CD4-positive, alpha-beta T cell treated with Interferon alpha-2 for 1 hour (primary cell): ENCODE measurements at places on chromosomes 2 and 18.
A peak's percentile ranks its signal among the peaks of the same experiment; 100 is the strongest.

- no peak for DNase-seq
These were observed 25.3 kb downstream of the PSME4 start for GRCh38 chr2:53945538-53945937.

GRCh38 chr2:27638037-27638637 lies 9.3 kb downstream of the GPN1 start:
- no peak for DNase-seq

- DNase-seq, result no peak
These were observed 7.3 kb upstream of the SLC39A10 start for GRCh38 chr2:195649629-195650190.

DNA sequence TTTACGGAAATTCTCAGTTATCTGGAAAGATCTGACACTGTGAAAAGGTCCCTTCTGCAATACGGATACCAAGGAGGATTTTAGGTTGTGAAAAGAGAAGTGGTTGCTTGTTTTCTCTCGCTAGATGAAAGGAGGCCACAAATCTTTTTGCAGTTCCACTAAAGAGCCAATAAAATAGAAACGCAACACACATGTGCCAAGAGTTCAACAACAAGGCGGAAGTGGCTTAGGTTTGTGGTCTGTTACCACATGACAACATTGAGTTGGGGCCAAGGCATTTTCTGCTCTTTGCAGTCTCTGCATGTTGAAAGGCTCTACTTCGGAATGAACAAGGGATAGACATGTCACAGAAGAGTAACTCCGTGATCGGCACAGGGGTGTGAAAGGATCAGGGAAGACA lies 115.7 kb upstream of the OSR1 start:
- DNase-seq, result peak; percentile 64

DNA sequence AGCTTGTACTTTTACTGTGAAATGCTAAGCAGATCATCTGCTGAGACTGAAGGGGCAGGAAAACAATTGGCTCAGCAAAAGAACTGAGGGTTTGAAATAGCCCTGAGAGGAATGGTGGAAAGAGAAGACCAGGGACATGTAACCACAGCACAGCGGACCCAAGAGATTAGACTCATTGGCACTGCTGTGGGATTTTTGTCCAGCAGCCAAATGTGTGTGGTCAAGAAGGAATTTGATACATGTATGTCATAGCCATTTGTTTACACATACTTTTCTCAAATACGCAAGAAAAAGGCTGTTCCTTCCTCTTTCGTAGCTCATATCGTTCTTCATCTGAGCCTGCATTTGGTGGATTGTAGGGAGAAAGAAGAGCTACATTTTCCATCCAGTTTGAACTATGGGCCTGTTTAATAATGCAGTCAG lies 73.8 kb downstream of the TRABD2A start:
- DNase-seq, result no peak

GRCh38 chr2:170567429-170567828 lies 147.7 kb upstream of the SP5 start:
- no peak for DNase-seq

DNA sequence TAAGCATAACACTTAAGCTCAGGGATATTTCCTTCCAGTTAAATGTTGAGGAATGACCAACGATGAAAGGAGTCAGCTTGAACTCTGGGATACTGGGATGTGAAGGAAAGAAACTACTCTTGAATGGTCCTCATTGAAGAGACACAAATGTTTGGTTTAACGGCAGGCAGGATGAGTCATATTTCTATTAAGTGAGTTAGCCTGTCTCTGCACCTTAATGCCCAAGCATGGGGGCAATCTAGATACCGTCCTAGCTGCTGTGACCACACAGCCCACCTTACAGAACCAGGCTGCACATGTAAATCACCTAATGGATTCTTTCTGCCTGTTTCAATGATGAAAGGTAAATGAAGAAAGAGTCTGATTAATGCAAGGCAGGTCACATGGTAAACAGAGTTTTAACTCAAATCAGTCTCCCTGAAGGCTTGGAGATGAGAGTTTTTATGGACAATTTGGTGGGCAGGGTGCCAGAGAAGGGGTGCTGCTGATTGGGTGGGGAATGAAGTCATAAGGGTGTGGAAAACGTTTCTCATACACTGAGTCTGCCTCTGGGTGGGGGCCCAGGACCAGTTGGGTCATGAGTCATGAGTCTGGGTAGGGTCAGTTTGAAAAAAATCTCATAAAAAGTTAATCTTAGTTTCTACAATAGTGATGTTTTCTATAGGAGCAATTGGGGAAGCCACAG lies 144.6 kb upstream of the MMADHC start:
- DNase-seq, result no peak

- no peak for DNase-seq
These were observed 56.6 kb upstream of the MAP2 start for GRCh38 chr2:209367075-209367747.

- peak; percentile 69 for DNase-seq
These were observed 1.2 kb downstream of the STK17B start for GRCh38 chr2:196170213-196170605.

GRCh38 chr2:19456705-19457309 lies 98.4 kb upstream of the OSR1 start:
- DNase-seq, result no peak

GRCh38 chr18:9260388-9261380 lies 73.9 kb upstream of the TWSG1 start:
- DNase-seq, result no peak

DNA sequence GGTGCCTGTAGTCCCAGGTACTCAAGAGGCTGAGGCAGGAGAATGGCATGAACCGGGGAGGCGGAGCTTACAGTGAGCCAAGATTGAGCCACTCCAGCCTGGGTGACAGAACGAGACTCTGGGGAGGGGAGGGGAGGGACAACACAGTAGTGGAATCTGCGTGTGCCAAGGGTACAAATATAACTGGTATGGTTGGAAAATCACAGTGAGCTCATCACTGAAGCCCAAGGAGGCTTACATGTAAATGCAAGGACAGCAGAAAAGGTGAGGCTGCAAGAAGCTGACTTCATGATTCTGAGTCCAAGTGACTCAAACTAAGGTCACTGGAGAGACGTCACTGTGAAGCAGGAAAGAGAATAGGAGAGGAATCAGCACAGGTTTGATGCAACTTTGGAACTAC lies 9.2 kb downstream of the SEPTIN10 start:
- DNase-seq, result no peak

- peak; percentile 78 for DNase-seq
These were observed 402.9 kb upstream of the SLC14A2 start for GRCh38 chr18:45212181-45213039.

GRCh38 chr2:160756481-160756880 lies 262.9 kb upstream of the RBMS1 start:
- DNase-seq, result no peak

GRCh38 chr2:119575439-119575838 lies 31.2 kb downstream of the CFAP221 start:
- DNase-seq, result no peak

DNA sequence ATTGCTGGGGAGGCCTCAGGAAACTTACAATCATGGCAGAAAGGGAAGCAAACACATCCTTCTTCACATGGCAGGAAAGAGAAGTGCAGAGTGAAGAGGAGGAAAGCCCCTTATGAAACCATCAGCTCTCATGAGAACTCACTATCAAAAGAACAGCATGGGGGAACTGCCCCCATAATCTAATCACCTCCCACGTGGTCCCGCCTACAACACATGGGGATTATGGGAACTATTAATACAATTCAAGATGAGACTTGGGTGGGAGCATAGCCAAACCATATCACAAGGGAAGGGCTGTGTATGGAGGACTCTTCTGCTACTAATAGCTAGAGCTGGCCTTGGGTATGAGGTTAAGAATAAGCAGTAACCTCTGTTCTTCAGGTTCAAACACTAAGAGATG lies 8.8 kb upstream of the SETBP1 start:
- no peak for DNase-seq

- no peak for DNase-seq
These were observed 4.6 kb downstream of the MRPL33 start for GRCh38 chr2:27776097-27776496.

DNA sequence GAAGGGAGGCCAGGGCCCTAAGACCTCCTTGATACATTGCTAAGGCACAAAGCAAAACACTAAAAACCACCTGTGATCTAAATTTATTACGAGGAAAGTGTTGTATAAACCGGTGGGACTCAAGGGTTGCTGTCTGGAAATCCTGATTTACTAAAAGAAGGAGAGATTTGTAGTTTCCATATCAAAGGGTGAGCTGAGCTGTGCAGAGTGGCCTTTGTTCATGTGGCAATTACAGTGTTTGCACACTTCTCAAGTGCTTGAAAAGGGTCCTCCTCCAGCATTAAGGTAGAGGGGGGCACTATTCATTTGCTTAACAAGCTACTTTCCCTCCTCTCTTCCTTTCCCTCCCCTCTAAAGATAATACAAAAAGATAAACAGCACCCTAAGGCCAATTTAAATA lies 30.5 kb upstream of the ITGA4 start:
- DNase-seq, result no peak

DNA sequence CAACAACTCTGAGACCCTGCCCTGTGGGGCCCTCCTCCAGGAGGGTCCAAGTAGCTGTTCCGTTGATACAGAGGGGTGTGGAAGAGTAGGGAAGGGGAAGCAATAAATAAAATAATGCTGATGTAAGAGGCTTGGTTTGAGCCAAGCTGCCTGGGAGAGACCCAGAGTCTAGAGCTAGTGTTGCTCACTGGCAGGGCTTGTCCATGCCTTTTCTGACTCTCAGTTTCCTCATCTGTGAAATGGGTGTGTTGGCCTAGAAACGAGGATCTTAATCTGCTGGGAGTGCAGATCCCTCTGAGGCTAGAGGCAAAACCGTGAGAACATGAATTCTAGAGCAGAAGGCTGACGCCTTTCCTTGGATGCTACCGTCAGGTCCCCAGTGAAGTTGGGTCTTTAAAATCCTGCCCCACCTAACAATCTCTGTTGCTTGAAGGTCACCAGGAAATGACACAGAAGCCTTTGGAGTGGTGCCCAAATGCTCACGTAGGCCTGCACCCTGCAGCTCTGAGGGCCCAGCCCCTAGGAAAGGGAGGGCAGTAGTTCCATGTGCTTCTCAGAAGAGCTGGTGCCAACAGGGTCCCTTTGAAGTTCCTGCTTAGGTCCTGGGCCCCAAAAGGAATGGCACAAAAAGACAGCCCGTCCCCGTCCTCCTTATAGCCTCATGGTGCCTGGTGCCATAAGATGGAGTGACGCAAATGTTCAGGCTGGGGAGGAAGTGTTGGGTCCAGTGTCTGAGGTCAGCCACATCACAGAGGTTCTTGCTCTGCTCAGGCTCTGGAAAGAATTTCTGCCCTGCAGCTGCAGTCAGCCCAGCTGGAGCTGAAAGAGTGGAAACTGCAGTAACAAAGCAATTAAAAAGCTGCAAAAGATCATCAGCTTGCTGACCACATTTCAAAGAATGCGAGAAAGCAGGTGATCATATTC lies 73.2 kb upstream of the SMAD2 start:
- no peak for DNase-seq

- no peak for DNase-seq
These were observed 62.7 kb upstream of the ST3GAL5 start for GRCh38 chr2:85951351-85952067.

GRCh38 chr2:111640480-111640879 lies 243.5 kb downstream of the ANAPC1 start:
- no peak for DNase-seq

GRCh38 chr18:77077941-77078689 lies 54.5 kb downstream of the MBP start:
- DNase-seq, result no peak

DNA sequence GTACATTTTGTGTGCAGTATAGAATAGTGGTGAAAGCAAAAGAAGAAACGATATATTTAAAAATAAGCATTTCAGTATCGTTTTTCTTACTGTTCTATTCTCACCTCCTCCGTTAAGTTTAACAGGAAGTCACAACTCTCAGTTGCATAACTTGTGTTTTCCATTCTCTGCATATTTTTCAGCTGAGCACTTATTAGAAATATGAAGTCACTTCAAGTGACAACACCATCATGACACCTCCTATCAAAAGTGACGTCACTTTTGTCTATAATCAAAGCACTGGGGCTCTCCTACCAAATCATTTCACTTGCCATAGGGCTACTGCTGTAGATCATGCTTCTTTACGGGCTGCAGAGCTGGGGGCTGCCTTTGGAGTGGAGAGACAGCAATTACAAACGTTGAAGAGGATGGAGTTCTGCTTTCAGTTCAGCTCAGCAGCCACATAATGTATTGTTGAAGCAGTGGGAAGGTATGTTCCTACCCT lies 36.3 kb downstream of the STAT4 start:
- peak; percentile 87 for DNase-seq

DNA sequence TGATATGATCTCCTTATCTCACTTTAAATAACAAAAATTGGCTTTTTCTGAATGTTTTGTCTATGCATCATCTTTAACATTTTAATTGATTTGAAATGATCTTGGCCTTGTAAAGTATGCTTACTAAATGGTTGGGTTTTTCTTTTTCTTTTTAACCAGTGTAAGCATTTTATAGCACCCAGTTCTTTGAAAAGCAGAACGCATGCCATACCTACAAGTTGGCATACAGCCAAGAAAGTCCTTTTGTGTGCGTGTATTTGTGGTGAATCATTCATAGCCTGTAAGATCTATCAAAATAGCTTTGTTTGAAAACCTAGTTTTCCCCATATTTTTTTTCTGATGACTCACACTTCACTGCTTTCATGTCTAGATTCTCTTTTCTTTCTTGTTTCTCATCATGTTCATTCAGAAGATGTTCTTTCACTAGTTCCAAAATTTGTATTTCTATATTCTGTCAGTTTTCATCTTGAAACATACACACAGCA lies 4.1 kb upstream of the VRK2 start:
- no peak for DNase-seq

GRCh38 chr2:1837458-1837857 lies 93.1 kb upstream of the PXDN start:
- DNase-seq, result no peak

GRCh38 chr2:201137505-201138400 lies 21.8 kb downstream of the CFLAR start:
- DNase-seq, result no peak

DNA sequence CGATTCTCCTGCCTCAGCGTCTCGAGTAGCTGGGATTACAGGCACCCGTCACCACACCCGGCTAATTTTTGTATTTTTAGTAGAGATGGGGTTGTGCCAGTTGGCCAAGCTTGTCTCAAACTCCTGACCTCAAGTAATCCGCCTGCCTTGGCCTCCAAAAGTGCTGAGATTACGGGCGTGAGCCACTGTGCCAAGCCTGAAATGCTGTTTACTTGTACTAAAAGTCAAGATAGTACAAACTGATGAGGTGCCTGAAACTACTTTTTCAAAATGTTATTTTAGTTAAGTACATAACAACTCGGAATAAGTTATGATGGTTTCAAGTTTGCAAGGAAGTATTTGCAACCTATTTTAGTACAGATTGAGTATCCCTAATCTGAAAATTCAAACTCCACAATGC lies 85.7 kb downstream of the CEP192 start:
- no peak for DNase-seq

- no peak for DNase-seq
These were observed 307.7 kb upstream of the CCDC68 start for GRCh38 chr18:55266981-55267380.

DNA sequence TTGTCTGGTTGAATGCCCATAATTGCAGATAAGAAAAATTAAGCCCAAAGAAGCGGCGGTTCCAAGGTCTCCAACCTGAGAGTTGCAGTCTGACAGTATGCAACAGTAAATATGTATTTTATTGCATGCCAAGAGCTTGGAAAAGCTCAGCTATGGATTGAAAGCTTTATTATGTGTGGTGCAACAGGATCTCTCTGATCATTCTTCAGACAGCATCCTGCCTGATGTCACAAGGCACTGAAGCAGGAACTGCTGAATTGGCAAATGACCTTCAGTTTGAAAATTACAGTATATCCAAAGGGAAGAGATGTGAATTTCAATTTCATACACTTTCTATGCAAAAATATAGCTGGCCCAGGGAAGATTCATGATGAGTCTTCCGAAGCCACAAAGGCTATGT lies 42.5 kb downstream of the DOCK10 start:
- DNase-seq, result no peak
